ENCODE measurements at places on chromosomes 3 and 15.

DNA sequence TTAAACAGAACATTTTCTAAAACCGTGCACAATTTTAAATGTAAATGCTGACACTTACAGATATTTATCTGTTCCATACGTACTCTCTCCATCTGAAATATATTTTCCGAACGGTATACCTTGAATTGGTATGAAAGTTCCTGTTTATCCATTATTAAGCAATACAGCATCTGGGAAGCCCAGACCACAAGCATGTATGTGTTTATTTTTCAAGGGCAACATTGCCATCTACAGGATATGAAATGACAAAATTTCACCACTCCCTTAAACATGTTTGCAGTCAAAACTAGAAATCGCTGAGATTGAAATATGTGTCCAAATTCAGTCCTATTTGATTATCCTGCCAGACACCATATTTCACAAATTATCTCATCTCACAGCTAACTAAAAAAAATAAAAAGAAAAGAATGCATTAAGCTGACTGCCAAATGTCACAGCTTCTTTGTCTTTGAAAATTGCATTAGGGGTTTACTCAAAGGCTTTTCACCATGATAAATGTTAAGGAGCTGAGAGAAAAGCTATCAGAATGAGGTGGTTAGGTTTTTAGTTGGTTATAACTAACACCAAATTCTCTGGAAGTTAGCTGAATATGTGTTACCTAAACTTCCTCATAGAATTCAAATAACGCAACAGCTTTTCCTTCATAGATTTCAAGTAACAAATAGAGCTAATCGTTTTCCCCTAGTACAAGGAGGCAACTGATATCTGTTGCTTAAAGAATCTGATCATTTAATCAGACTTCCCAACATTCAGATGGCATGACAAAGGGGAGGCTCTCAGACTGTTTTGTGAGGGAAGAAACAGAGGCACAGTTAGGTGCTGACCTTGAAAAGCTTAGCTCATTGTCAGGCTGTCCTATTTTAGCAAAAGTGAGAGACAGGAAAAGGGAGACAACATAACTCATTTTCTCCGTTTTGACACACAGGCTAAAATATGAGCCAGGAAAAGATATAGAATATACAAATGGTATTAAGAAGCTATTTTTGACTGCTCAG lies 533.1 kb downstream of the TBL1XR1 start:
- DNase-seq, result no peak

GRCh38 chr3:32577174-32577573 lies 6.5 kb upstream of the DYNC1LI1 start:
- no peak for DNase-seq

DNA sequence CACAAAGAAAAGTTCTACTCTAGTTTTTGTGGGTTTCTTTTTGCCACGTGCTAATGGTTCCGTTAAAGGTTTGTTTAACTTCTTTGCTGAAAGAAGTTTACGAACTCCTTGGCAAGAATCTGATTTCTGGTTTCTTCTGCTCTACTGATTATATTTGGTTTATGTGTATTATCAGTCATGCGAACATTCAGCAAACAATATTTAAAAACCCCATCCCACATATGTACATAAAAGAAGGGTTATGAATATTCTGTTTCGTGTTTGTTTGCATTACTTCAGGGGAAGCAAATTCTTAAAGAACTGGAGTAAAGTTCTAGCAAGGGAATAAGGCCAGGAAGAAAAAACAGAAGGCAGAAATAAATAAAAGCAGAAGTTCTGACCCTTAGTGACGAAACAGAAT lies 9.8 kb downstream of the LARS2 start:
- DNase-seq, result no peak

DNA sequence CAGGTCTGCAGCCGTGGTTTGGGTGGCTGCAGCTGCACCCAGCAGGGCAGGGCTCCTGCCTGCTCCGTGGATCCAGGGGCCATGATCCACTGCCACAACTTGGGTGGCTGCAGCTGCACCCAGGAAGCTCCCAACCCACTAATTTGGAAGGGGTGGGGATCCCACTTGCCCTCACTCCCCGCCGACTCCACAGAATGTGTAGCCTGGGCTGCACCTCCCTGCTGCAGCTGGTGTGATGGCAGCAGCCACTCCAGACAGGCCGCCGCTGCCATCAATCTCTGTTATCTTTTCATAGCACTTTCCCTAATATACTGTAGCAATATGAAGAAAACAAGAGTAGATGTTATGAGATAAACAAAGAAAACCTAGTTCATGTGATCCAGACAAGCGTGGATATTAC lies 137.8 kb upstream of the CNTN3 start:
- no peak for DNase-seq

DNA sequence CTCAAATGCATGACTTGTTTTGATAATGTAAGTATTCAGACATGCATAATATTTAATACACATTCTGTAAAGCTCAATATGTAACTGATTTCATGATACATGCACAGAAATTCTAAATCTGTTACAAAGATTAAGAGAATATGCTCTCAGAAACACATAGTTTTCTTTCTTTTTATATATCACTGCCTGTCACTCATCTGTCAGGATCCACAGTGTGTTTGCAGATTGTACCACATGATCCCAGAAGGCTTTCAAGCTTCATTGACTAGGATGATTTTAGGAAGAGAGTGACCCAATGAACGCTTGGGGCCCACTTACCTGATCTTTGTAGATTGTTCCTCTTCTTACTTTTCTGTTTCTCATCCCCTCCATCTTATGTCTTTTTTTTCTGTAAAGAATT lies 261.9 kb downstream of the CACNA2D3 start:
- no peak for DNase-seq

GRCh38 chr3:36557021-36557707 lies 176.9 kb downstream of the STAC start:
- DNase-seq, result no peak

GRCh38 chr3:123523023-123523412 lies 61.8 kb downstream of the HACD2 start:
- DNase-seq, result no peak

- DNase-seq, result no peak
These were observed 70.5 kb downstream of the PBRM1 start for GRCh38 chr3:52615166-52615565.

- no peak for DNase-seq
These were observed 153.4 kb downstream of the GABRG3 start for GRCh38 chr15:27124287-27124871.

GRCh38 chr3:103992469-103992868 lies 1374.2 kb upstream of the ALCAM start:
- no peak for DNase-seq

DNA sequence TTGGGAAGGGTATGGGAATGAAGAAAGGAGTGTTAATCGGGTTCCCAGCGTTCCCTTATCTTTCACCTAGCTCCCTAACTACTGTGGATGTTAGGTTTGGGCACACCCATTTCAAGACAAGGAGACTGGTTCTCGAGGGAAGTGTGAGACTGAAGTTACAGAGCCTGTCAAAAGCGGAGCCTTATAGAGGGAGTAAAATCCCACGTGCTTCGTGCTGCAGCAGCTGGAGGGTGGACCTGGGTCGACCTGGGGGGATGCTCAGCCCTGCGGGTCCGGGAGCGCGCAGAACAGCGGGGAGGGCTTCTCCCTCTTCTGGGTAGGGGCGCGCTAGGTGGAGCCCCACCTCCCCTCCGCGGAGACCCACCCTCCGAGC lies 314 bp upstream of the TMED3 start:
- DNase-seq, result no peak

DNA sequence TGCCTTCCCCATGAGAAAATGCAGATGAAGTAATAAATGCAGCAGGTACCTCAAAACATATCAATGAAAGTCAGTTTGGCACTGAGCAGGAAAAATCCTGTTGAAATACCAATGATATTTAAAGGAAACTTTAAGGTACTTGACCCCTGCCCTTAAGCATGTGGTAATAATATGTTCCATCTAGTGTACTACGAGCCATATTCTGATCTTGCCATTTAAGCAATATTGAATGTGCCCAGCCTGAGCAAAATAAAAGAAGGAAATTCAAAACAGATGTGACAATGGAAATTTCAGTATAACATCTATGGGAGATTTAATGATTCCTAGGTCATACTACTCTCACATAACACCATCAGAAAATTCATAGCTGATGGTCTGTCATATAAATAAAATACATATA lies 191.8 kb upstream of the CGNL1 start:
- DNase-seq, result no peak

DNA sequence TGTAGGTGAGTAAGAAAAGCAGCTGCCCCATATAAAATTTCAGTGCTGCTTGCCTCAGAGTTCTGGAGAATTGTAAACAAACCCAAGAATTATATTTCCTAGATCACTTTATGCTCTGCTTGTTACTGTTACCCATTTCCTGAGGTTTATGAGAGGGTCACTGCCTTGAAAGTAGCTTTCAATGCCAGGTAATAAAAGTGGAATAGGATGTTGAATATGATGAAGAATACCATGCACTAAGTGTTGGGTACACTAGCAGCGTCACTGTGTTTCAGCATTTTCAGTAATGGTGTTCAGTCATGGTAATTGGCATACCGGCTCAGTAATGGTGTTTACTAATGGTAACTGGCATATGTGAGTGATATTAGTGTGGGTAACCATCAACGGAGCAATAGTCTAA lies 449.8 kb upstream of the TPRG1 start:
- no peak for DNase-seq

DNA sequence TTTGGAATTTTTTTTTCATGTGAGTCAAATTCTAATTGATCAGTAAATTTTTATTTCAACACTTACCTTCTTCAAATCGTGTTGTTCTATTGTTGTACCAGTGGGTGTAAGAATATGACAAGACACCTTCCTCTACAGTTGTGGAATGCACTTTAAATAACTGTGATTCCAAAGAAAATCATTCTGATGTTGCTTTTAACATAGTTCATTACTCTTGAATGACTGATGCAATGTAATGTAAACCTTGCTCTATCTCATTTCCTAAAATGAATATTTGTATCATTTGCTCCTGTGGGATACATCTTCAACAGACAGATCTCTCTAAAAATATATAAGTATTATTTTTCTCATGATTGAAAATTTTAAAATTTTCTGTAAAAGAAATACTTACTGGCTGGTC lies 313.4 kb downstream of the RBMS3 start:
- no peak for DNase-seq

DNA sequence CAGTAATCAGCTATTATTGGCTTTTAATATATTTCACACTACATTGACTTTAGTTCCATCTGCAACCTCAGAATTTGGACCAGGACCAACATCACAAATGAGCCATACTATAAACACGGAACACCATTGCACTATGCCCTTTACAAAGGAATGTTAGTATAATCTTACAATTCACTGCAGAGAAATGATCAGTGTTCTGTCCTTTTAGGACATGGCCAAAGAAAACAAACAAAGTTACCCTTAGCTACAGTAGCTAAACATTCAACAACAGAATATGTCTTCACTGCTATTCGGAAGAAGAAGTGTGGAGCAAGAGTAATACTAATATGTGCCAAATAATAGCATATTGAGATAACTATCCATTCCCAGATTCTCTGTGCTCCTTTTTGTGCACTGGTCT lies 90.4 kb downstream of the NAALADL2 start:
- no peak for DNase-seq

DNA sequence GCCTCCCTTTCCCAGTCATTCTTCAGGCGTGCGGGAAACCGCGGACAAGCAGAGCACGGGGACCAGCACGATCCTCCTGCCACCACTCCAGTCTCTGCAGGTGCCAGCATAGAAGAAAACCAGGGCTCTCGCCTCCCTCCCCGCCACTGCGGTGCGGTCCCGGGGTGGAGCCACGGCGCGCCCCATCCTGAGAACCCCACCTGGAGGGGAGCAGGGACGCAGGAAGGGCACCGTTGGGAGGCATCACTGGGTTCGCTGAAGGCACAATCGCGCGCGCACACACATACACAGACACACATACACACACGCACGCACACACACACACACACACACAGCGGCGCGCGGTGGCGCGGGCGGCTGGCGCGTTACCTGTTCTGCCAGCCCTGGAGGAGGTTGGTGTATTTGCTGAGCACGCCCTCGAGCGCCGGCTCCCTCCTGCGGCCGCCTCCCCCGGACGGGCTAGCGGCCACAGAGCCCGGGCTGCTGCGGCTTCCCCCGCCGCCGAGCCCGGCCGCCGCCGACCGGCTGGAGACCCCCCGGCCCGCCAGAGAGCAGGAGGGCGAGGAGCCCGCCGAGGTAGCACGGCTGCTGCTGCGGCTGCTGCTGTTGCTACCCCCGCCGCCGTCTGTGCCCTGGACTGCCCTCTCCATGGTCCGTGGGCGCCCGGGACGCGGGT lies 394 bp downstream of the OSBPL10 start:
- no peak for DNase-seq

- DNase-seq, result no peak
These were observed 60.5 kb downstream of the SEC22A start for GRCh38 chr3:123262226-123262625.

GRCh38 chr15:35507932-35508638 lies 37.9 kb downstream of the DPH6 start:
- DNase-seq, result no peak

GRCh38 chr3:159604151-159604581 lies 384.5 kb upstream of the IL12A start:
- DNase-seq, result no peak

DNA sequence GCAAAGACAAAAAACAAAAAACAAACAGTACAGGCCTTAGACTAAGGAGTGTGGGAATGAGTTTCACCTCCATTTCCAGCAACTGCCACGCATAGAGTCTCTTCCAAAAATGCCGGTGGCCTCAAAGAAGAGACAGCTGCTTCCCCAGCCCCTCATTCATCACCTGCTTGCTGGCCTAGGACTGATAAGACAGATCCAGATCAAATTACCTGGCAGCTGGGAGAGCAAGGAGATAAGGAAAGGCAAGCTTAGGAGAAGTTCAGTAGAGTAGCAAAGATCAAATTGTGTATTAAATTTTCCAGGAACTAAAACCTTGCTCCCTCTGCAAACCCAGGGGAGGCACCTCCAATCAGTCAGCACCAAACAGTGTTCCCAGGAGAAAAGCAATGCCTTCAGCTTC lies 325.8 kb upstream of the CTNNB1 start:
- DNase-seq, result no peak

GRCh38 chr15:78209646-78210348 lies 24.6 kb downstream of the ACSBG1 start:
- no peak for DNase-seq

DNA sequence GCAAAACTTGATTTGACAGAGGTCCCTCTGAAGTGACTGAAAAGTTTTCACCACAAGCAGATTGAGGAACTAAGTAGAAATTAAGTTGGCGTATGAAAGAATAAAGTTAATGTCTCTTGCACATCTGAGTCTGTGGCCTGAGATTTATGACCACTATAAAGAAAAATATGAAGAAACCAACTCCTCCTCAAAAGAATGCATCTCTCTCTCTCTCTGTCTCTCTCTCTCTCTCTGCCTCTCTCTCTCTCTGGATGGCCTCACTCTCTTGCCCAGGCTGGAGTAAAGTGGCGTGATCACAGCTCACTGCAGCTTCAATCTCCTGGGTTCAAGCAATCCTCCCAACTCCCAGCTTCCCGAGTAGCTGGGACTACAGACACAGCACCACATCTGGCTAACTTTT lies 55.2 kb downstream of the RPL22L1 start:
- DNase-seq, result no peak

GRCh38 chr3:188320757-188321156 lies 166.8 kb downstream of the LPP start:
- no peak for DNase-seq

Measured in cortex of kidney (tissue), 1 donor.